Breast epithelium (tissue), 4 donors: ENCODE measurements at places on chromosomes 11 and 22.

- peak; percentile 36 for DNase-seq
These were observed 3.6 kb upstream of the OR8B3 start for GRCh38 chr11:124402326-124402922.

GRCh38 chr11:79110321-79110720, 330.5 kb downstream of the TENM4 start:
- DNase-seq, result no peak

DNA sequence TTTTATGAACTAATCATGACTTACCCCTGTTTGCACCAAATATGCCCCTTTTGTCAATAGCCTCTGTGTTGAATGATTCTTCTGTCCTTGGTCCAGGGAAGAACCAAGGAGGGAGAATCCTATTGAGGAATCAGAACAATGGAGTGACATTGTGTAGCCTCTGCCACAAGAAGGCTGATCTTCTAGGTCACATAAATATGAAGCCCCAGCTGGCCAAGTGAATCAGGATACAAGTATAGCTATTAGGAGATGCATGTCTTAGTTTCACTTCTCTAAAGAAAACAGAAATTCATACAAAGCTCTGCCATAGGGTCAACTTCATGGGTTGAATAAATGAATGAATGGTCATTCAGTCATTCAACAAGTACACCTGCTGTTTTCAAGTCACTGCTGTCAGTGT, 118.2 kb upstream of the BLID start:
- no peak for DNase-seq

DNA sequence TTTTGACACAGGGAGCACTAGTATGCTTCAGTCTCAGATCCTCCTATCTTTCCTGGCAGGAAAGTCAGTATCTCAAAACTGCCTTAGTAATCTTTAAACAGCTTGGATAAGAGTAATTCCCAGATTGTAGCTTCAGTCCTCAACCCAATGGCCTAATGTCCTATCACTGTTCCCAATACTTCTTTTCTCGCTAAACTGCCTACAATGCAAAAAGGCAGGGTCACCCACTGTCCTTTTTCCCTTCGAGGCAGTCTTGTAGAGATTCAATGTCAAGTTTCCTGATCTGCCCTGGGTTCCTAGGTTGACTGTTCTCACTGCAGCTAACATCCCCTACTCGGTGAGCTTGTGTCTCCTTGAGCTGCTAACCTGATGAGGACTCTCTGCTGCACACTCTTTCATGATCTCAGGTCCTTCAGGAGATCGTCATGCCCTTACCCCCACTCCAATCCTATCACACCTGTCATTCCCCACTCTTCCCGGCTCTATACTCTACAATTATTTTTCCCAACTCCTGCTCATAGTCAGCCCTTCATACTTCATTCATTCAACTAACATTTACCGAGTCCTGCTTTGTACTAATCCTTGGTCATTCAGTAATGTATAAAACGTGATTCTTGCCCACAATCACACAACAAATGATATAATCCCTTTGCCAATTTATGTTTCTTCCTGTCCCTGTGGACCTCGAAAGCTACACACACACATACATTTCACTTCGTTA, 904 bp downstream of the C2CD3 start:
- no peak for DNase-seq

DNA sequence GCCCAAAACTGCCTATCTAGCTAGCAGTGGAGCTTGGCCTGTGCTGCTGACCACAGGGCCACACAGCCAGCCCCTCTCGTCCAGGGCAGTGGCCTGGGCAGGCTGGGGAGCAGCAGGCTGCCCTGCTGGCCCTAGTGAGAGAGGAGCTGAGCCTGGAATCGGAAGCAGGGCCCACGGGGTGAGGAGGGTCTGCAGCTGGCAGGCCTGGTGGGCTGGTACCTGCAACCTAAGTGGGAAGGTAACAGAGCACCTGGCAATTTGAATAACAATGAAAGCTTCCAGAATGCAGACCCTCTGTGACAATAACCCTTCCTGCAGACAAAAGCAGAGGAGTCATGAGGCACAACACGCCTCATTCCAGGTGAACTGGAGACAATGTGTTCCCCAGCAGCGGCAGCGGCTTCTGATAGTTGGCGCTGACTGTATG, 31.8 kb upstream of the RFPL3 start:
- DNase-seq, result no peak

GRCh38 chr11:81970886-81971285, 762.8 kb downstream of the FAM181B start:
- DNase-seq, result no peak

DNA sequence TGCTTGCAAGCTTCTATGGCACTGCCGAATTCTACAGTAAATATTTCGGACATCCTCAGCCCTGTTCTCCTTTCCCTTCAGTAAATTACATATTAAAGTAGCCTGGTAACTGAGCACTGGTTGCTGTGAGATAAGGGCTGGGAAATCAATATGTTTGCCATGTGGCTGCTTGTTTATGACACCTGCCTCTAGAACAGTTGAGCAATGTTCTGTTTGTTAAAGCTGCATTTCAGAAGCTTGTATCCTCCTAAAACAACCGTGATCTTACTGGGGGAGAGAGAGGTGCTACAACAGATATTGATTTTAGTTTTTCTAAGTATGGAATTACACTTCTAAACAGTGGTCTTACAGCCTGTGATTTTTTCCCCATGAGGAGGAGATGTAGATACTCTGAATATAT, 39.4 kb downstream of the ZBTB16 start:
- DNase-seq, result no peak

GRCh38 chr11:64485074-64485473, 105.9 kb upstream of the SLC22A12 start:
- no peak for DNase-seq

DNA sequence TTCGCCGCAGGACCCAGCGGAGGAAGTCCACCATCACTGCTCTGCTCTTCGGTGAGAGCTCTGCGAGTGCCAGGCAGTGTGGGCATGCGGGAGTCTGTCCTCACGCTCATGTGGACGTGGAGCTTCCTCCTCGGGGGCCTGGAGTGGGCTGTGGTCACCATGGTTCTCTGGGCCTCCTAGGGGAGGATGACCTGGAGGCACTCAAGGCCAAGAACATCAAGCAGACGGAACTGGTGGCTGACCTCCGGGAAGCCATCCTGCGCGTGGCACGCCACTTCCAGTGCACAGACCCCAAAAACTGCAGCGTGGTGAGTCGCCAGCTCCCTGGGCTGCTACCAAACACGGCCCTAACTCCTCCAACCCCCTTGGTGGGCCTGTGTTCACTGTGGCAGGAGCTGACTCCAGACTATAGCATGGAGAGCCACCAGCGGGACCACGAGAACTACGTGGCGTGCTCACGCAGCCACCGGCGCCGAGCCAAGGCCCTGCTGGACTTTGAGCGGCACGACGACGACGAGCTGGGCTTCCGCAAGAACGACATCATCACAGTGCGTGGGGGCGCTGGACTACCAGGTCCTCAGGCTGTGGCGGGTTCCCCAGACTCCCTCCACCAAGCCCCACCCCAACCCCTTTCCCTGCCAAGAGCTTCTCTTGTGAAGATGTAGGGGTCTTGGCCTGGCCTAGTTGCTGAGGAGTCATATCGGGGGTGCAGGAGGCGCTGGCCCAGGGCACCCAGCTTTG, 36.8 kb downstream of the SGSM3 start:
- no peak for DNase-seq

DNA sequence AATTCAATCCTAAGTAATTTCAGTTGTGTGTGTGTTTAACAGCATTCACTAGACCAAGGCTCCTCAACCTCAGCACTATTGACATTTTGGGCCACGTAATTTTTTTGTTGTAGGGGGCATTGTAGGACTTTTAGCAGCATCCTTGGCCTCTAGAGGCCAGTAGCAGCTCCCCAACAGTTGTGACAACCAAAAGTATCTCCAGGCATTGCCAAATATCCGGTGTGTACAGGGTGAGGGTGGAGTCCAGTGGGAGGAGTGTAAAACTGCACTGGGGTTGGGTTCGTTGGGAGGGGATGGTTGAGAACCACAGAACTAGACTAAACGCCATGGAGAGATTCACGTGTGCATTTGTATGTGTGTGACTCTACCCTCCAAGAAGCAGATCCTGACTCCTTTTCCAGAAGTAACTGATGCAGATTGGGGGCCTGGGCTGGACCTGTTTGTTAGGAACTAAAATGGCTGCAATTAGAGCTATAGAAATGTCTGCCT, 5.9 kb upstream of the PHF21A start:
- no peak for DNase-seq

GRCh38 chr11:14189874-14190273, 169.1 kb downstream of the RRAS2 start:
- peak; percentile 44 for DNase-seq

GRCh38 chr22:39254122-39254521, 9.3 kb upstream of the PDGFB start:
- no peak for DNase-seq

- peak; percentile 34 for DNase-seq
These were observed 20.1 kb downstream of the TOLLIP start for GRCh38 chr11:1289211-1289935.

DNA sequence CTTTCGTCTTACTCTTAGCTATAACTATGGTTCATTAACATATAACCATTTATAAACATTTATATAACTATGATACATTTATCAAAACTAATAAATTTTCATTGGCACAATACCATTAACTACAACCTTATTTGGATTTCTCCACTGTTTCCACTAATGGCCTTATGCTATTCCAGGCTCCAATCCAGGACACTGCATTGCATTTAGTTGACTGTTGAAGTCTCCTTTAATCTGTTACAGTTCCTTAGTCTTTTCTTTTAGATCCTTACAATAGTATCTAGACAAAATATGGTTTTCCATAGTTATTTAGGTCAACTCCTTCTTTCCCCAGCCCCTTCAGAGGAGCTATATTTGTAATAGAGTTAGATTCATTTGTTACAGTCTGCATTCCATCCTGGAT, 47.2 kb downstream of the CCDC34 start:
- no peak for DNase-seq

DNA sequence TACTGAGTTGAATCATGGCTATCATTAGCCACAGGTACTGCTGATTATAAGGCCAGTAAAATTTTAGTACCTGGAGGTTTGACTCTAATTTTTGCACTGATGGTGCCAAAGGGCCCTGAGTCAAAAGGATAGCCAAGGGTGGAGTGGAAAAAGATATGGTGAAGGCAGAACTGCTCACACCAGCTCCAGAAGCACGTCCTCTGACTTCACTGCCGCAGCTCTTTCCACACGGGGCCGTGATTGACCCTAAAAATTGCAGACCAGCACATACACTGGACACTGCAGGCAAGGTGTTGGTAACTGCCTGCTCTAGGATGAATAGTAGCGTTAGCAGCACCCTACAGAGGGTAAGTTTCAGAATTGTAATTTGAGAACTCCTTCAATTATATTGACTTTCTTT, 25.4 kb upstream of the GRIK4 start:
- no peak for DNase-seq

DNA sequence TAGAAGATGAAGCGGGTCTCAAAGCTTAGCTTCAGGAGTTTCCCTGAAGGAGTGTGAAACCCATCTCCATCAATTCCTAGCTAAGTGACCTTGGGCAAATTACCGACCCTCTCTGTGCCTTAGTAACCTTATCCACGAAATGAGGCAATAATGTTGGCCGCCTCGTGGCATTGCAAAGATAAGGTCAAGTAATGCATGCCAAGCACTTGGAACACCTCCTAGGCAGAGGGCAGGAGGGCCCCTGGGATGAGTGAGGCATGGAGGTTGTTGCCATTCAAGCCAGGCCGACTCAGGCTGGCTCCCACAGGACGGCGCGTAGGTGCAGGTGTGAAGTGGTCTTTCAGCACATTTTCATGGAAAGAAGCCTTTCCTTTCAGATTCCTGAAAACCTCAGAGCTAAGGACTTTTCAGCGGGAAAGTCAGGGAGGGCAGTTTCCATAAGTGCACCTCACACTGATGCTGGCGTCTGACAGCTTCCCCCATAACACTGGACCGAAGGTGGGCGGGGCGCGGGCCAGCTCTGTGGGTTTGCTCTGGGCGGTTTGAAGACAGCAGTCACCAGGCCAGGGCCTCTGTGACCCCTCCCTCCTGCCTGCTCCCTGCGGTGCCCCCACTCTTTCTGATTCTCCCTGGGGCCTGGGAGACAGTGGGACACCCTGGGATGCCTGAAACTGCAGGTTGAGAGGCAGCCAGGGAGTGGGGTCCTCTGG, 25.2 kb downstream of the RPS6KA4 start:
- no peak for DNase-seq

GRCh38 chr22:39534591-39535356, 2.2 kb upstream of the RPS19BP1 start:
- peak; percentile 85 for DNase-seq

- DNase-seq, result no peak
These were observed 56.1 kb upstream of the POU2AF1 start for GRCh38 chr11:111435046-111435698.

GRCh38 chr11:78315724-78316123, 101.9 kb downstream of the GAB2 start:
- DNase-seq, result no peak

GRCh38 chr11:86490582-86490981, 115.9 kb downstream of the CCDC81 start:
- DNase-seq, result no peak

GRCh38 chr22:30201945-30202344, 44.6 kb downstream of the LIF start:
- no peak for DNase-seq

- DNase-seq, result no peak
These were observed 2.6 kb downstream of the OR51G2 start for GRCh38 chr11:4916581-4916980.

DNA sequence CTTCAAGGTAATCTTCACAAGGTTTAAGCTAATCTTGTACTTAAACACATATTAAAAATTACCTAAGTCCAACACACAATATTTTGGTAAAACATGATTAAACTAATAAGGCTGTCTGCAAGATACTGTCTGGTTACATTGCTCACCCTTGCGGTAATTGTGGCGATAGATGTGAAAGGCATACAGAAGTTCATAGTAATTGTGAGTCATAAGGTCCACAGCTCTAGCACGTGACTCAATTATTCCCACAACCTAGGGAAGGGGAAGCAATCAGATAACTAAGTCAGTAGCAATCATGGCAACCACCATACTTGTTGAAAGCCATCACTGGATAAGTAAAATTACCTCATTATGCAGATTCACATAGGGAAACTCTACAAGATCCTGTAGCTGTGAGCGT, 30.5 kb upstream of the FNBP4 start:
- no peak for DNase-seq

- DNase-seq, result peak; percentile 95
These were observed 42.1 kb upstream of the MYEOV start for GRCh38 chr11:69251639-69252489.

DNA sequence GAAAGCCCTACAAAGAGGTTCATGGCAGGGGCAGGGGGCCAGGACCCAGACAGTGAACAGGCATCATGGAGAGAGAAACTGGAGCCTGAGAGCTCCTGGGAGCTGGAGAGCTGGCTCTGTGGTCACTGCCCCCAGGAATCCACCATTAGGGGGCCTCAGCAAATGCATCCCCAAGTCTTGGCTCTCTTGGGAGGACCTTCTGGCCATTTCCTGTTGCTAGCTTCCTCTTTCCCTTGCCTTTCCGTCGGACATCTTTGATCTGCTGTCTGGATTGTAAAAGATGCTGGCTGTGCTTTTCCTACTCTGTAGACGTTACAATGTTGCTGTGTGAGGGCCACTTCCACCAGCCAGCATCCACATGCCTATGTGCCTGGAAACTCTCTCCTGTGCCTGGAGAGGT, 7.1 kb upstream of the CRYBB2 start:
- DNase-seq, result no peak

GRCh38 chr11:70305501-70305900, 35.0 kb downstream of the PPFIA1 start:
- DNase-seq, result no peak
